ENCODE measurements at places on chromosomes 16 and 17.

- no peak for DNase-seq
These were observed 694.7 kb upstream of the SALL1 start for GRCh38 chr16:51845586-51846305.

GRCh38 chr17:67245073-67245693, at the start of gene HELZ:
HELZ (minus strand) TSS chr17:67245196; CDS start chr17:67218804, 26,392 bp downstream.
- DNase-seq = peak; percentile 79

DNA sequence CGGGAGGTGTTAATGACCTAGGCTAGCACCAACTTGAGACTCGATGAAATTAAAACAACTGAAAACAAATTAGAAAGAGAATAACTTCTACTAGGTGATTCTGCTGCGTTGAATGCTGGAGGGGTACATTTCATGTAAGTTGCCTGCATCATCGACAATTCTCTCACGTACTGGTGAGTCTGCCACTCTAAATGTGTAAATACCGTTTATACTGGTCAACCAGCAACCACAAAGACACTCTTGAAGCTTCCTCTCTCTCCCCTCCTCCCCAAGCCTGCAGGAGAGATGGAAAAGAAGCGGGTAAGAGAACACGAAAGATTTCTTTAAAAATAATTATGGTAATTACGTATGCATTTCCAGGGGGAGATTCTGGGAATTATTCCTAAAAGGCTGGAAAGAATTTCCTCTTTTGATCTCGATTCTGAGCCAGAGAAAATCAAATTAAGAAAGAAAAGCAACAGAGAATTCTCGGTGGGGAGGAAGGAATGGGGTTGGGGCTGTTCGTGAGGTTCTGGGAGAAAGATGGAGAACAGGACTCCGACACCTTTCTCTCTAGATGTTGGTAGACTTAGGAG, 68.6 kb upstream of the MRTFB start:
- no peak for DNase-seq

DNA sequence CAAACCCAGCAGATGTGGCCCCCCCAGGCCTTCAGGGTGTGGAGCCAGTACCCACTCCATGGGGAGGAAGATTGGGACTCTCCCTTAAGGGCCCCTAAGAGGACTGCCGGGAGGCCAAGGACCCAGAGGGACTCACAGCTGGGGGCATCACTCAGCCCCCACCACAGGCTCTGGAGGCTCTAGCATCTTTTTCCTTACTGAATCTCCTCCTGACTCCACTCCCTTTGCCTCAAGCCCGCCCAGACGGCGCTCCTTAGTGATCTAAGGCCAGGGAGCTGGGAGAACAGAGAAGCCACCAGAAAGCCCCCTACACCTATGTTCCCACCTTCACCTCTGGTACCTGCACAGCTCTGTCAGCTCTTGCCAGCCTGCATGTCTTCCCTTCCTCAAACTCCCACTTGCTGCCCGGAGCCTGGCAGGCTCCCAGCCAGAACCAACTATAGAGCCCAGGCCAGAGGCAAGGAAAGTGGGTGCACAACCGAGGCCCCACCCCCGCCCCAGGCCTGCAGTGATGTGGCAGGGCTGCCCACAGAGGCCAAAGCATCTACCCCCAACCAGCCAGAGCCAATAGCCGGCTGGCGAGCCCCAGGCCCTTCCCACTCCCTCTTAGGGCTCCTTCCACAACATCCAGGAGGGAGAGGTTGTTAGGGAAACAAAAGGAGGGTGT, 22.3 kb upstream of the MPO start:
- no peak for DNase-seq

DNA sequence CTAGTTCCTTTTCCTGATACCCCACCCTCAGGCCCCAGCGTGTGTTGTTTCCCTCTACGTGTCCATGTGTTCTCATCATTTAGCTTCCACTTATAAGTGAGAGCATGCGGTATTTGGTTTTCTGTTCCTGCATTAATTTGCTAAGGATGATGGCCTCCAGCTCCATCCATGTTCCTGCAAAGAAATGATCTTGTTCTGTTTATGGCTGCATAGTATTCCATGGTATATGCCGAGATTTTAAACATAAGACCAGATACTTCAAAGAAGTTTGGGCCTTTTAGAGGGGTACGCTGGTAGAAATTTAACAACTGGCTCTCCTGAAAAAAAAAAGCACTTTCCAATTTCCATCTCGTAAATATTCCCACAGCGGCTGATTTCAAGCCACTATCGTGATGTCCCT, 59.8 kb downstream of the IRF8 start:
- DNase-seq = no peak

DNA sequence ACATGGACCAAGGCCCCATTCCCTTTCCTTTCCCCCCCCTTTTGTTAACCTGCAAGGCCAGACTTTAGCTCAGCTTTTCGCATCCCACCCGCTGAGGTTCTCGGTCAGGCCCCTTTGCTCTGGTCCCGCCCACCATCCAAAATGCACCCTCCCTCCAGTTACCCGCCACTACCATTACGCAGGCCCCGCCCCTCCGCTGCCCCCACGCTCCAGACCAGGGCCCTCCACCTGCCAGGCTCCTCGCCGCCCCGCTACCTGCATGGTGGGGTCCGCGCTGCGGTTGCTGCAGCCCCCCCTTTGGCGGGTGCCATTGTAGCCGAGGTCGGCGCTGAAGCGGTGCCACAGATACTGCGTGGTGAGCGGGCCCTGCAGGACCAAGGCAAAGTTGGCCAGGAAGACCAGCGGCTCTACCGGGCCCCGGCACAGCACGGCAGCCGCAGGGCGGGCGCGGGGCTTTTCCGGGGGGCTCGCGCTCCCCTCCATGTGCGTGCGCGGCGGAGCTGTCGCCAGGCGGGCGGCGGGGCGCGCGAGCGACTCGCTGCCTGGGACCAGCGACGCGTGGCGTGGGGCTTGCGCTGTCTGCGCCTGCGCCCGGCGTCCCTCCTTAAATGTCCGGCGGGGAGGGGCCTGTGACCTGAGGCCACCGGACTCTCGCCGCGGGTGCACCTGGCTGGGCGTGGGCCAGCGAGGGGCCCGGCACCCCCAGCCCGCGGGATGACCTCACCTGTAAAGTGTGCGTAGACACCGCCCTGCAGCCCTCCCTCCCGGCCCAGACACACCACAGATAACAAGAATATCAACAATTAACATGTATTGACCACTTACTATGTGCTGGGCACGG, at the start of gene SLC46A1:
Gene SLC46A1 (minus strand): TSS at position 581 of the 841 bp plus-strand sequence. CDS start 98 bp downstream, at position 483.
- peak; percentile 28 for DNase-seq

- DNase-seq = no peak
These were observed 428.0 kb downstream of the CA10 start for GRCh38 chr17:51730303-51731050.

DNA sequence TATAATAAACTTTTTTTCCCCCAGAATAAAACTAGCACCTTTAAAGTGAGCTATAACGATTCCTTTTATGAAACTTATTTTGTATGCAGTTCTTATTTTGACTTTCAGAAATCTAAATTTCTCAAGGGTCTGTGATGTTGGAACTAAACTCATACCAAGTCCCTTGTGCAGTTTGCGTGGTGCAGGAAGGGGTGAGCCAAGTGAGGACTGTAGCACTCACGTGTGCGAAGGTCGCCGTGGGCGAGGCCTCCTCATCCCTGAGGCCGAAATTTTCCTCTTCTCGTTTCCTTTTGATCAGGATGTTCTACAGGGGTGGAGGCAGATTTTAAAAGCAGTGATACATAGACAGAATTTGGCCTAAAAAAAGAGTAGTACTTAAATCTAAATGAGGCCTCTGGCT, 73.7 kb downstream of the RPTOR start:
- DNase-seq = no peak

DNA sequence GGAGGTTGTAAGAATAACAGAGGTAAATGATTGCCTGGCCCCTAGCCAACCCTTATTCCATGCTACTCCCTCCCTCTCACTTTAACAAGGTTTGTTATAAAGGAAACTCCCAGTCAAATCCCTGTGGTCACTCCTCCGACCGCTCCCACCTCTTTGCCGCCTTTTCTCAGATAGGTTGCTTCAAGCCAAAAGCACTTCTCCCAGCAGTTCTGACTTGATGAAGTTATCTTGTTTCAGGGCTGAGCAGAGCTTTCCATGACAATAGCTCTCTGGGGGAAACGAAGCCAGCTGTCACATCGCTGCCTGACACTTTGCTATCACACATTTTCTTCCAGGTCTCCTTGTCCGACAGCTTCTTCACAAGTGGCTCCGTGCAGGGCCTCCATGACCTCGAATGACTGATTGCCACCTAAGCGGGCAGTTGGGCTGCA, 278.6 kb downstream of the HAPSTR1 start:
- DNase-seq = no peak

DNA sequence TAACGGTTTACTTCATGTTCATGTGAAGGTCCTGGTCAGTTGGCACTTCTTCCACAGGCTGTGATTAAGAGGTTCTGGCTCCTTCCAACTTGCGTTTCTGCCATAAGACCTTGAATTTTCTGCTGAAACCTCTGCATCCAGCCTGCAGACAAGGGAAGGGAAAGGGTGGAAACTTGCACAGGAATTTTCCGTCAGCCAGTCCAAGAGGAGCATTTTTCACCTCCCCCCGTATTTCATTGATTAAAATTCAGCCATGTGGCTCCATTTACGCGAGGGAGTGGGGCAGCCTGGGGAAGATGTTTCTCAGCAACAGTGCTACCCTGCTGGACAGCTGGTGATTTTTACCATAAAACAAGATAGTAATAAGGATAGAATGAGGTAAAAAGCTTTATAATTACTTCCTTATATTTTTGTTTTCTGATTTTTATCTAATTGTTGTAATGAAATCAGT, 101.5 kb upstream of the SMIM36 start:
- DNase-seq = no peak

GRCh38 chr17:77343031-77343800, 202.4 kb downstream of the SEC14L1 start:
- DNase-seq = no peak

GRCh38 chr16:69077251-69077650, 28.2 kb upstream of the HAS3 start:
- no peak for DNase-seq

- DNase-seq = no peak
These were observed 47.8 kb downstream of the ANKFY1 start for GRCh38 chr17:4215882-4216570.

GRCh38 chr17:29757788-29758187, 135.1 kb upstream of the CORO6 start:
- DNase-seq = no peak

GRCh38 chr16:16116841-16117240, 106.5 kb downstream of the ABCC6 start:
- no peak for DNase-seq
